GM12892 (cell line): ENCODE measurements at places on chromosomes 2 and 18.

GRCh38 chr2:65999796-66000195 lies 435.1 kb upstream of the MEIS1 start:
- no peak for DNase-seq

DNA sequence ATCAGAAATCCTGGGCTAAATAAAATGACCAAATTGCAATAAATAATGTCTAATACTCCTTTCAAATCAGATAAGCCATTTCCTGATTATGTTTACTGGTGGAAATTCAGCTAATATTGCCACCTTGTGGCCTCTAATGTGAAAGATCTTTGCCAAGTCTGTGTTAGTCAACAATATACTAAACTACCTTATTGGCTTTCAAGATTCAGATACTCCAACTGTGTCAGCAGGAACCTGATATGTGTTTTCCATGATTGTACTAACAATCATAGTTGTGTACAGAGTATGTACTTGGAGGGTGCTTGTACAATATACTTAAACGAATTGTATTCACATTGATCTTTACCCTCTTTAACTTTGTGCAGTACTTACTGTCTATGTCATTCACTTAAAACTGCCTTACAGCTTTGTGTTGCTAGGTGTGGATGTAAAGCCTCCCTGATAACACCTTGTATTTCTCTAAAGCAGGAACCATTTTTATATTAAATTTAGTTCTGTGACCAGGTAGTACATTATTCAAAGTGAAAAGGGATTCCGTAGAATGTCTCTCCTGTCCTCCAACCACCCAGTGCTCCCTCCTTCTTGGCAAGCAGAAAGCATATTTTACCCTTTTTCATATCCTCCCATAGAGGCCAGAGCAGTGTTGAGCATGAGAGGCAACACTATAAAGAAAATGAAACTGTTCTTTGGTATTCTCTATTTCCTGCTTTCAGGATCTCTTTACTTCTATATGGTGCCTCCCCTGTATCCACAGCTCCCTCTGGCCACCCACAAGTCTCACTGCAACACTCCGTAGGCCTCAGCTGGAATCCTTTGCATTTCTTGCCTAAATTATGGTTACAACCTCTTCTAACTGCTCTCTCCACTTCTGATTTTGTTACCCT lies 75.2 kb upstream of the C2orf15 start:
- DNase-seq = peak; percentile 21

DNA sequence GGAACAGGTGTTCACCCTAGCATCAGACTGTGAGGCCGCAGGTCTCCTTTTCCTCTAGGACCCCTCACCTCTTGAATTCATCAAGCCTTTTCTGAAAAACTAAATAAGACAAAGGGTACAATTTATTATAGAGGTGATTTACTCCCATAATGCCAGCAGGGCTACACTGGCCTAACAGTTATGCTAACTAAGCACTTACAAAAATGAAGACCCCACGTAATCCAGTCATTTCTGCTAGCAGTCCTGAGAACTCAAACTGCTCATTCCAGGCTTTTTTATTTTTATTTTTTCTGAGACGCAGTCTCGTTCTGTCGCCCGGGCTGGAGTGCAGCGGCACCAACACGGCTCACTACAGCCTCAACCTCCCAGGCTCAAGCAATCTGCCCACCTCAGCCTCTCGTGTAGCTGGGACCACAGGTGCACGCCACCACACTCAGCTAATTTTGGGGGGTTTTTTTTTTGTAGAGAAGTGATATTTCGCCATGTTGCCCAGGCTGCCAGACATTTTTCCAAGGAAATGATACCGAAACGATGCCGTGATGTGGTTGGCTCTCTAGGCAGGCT lies 14.2 kb downstream of the CAPG start:
- no peak for DNase-seq

DNA sequence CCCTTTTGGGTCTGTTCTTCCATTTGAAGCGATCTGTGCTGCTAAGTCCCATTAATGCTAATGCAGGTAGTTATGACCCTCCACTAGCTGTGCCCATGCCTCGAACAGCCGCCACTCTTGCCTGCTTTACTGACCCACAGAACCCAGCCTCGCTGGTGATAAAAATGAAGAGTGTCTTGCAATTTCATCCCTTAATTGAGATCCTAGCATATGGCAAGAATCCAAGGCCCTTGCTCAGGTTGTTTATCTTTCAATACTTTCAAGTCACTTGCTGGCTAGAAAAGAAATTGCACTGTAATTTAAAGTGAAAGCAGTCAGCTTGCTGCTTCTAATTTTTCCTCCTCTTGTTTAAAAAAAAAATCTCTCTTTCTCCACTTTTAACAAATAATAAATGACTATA lies 73.6 kb downstream of the ZNF521 start:
- no peak for DNase-seq

DNA sequence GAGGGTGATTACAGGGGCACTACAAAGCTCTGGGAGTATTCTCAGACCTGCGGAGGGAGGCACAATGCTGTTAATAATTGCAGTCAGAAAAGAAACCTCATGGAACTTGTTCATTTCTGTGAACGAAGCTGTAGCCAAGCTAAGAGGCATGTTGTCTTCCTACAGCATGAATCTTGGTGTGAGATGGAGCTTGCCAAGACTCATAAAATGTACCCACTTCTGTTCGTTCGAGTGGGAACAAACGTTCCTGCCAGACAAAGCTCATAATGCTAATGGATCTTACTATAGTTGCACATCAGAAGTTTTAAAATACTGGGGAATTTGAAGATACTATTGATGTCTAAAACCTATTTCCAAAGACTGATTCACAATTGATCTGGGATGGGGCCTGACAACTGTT lies 489.1 kb downstream of the ZEB2 start:
- no peak for DNase-seq

DNA sequence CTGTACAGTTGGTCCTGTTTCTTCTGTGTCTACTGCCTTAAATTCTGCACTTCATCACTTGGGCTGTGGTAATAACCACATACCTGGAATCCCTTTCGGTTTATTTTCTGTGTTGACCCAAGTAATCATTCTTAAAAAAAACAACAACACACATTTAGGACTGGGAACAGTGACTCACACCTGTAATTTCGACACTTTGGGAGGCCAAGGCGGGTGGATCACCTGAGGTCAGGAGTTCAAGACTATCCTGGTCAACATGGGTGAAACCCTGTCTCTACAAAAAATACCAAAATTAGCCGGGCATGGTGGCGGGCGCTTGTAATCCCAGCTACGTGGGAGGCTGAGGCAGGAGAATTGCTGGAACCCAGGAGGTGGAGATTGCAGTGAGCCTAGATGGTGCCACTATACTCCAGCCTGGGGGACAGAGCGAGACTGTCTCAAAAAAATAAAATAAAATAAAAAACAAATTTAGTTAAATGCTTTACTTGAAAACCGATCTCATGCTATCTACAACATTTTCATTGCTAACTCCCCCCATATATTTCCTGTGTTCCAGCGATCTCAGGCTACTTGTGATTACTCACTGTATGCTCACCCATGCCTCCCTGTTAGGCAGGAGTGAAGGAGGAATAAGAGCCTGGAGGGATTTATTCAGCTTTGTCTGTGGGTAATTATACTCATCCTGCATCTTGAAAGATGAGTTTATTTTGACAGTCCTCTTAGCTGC lies 18.2 kb downstream of the ACSL3 start:
- DNase-seq = no peak

GRCh38 chr2:94871226-94872087 lies at the start of gene TEKT4:
Gene TEKT4, plus strand, starts transcription at chr2:94871430. Its CDS starts 150 bp downstream, at chr2:94871580.
- DNase-seq = no peak

DNA sequence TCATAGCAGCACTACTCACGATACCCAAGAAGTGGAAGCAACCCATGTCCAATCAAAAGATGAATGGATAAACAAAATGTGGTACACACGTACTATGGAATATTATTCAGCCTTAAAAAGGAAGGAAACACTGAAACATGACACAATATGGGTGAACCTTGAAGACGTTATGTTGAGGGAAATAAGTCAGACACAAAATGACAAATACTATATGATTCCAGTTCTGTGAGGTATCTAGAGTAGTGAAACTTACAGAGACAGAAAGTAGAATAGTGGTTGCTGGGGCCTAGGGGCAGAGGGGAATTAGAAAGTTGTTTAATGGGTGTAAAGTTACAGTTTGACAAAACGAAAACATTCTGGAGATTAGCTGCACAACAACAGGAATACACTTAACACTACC lies 24.7 kb downstream of the TLK1 start:
- DNase-seq = no peak

DNA sequence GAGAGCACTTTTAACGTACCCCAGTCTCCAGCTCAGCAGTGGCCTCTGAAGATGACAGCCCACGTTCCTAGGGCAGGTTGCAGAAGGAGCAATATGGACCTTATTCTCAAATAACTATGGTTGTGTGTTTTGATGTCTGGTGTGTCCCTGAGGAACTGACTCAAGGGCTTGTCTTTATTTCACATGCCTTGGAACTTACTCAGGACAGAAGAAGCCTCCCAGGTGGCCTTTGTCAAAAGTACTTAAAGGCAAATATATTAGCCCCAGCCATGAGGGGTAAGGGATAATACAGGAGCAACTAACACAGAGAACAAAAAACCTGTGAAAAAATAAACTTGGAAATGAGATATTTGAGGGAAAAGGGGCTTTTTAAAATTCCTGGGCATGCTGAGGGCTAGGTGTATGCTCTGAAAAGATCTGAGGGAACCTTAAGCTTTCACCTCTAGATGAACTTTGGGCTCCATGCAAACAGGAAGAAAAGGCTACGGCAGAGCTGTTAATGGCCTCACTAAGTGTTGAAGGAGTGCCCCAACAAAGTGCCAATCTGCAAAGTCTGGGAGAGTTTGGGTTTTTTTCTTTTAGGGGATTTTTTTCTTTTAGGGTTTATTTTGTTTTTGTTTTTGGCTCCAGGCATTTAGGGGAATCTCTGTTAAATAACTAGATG lies 40.3 kb downstream of the SRBD1 start:
- no peak for DNase-seq

GRCh38 chr2:20563833-20564232 lies 87.1 kb downstream of the HS1BP3 start:
- DNase-seq = no peak

DNA sequence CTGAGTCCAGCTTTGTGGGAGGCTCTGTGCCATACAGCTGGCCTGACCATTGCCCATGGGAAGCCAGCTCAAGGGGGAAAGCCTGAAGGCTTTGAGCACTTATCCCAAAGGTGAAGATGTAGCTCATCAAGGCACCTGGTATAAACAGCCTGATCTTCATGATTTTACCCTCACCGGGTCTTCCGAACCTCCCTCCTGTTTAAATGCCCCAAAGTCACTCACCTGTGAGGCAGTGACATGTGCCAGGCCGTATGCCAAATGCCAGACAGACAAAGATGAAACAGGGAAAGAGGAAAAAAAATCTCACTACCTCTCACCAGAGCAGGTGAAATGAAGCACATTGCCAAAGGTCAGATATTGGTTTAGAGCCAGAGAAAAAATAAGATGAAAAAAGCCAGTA lies 62.8 kb upstream of the ITSN2 start:
- no peak for DNase-seq

GRCh38 chr2:171712051-171712450 lies 24.8 kb downstream of the DYNC1I2 start:
- DNase-seq = no peak

DNA sequence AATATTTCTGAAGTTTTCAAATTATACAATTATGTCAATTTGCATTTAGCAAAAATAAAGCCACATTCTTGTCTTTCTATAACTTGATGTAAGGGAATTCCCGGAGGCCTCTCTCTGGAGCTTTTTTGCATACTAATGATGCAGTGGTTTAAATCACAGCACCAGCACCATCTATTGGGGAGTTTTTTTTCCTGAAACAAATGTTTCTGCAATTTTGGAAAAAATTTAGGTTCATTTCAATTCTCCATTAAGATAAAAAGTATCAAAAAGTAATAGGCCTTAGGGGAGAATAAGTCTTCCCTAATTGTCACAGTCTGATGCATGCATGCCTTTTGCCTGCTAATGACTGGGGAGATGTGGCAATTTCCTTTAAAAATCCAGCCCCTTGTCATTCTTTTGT lies 13.5 kb downstream of the CBLN2 start:
- DNase-seq = no peak

- no peak for DNase-seq
Measured at GRCh38 chr2:85599468-85600234, 2.8 kb downstream of the TMEM150A start.

DNA sequence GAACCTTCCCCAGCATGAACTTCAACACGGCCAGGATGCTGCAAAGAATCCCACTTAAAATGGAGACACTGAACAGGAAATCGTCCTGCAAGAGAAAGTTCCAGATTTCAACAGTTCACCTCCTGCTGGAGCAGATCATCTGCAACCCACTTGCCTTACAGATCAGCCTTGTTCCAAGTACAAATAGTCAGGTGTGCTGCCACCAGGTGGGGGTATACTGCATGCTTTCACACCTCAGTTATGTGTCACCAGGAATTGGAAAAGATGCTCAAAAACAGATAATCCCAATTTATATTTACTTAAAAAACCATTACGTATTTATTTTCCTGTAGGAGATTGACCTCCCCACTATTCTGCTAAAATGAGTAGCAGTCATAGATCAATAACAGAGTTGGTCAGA lies 212.3 kb downstream of the MGAT5 start:
- no peak for DNase-seq

GRCh38 chr2:223418131-223418530 lies 184.0 kb downstream of the SCG2 start:
- no peak for DNase-seq

DNA sequence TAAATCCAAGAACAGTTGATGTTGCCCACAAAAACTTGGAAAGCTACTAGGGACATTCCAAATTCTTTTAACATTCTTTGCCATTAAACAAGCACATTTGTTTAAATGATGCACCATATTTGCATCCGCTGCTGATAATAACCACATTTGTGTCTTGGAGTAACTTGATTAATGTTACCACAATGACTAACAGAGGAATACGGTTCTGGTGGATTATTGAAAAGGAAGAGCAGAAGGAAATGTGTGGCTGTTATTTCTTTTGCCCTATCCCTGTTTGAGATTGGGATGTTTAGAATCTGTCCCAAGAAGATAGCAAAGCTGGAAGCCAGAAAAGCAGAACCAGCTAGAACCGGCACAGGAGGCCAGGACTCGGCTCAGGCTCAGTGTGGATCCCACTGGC lies 39.2 kb upstream of the RASGRP3 start:
- DNase-seq = no peak

DNA sequence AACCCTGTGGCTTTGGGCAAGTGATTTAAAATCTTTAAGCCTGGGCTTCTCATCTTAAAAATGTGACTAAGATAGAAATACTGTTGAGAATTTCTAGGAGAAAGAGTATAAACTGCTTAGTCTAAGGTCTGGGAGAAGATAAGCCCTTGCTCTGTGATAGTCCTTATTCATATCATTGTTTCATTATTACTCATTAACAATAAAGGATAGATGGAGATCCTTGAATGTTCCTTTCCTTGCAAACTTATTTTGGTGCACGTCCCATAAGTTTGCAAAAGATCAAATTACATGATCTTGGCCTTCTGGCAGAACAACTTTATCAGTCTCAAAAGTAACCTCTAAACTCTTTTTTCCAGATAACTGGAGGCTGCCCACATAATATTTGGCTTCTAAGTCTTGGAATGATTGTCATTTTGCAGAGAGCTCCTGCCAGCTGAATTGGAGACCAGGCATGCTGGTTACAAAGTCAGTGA lies 138.3 kb downstream of the FAM124B start:
- DNase-seq = no peak
